Kidney capillary endothelial cell (primary cell): ENCODE measurements at places on chromosomes 6 and 20.
A peak's percentile ranks its signal among the peaks of the same experiment; 100 is the strongest.

- DNase-seq: no peak
These were observed 4.9 kb downstream of the VGLL2 start for GRCh38 chr6:117270055-117270842.

GRCh38 chr6:117142142-117142541 is 123.2 kb upstream of the VGLL2 start:
- DNase-seq: no peak

DNA sequence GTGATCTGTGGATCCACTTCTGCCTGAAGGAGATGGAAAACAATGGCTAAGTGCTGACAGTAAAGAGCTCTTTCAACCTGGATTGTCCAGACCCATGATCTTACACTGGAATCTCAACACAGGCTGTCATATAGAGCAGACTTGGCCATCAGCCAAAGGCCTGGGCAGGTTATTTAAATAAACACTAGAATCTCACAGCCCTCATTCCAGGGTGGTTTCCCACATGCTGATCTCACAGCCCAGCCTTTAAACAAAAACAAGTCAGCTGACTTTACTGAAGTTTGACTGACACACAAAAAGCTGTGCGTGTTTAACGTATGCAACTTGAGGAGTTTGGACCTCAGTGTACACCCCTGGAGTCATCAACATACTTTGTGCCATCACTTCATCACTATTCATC is 28.4 kb downstream of the SYNDIG1 start:
- DNase-seq: no peak

GRCh38 chr6:3729603-3730344 is 21.7 kb downstream of the PXDC1 start:
- no peak for DNase-seq

DNA sequence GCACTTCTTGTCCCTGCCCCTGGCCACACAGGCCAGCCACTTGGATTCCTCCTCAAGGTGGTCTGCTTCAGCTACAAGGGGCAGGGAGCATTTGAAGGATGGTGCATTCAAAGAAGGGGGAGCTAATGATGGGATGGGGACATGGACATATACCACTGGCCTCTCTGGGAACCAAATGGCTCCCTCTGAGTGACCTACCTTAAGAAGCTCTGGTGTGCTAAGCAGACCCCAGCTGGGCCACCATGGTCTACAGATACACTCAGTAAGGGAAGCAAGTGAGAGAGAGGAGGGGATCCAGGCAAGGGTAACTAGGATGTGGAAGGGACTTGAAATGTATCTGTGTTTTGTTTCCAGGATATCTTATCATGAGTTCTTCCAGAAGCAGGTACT is 62.4 kb downstream of the TTI1 start:
- DNase-seq: no peak

DNA sequence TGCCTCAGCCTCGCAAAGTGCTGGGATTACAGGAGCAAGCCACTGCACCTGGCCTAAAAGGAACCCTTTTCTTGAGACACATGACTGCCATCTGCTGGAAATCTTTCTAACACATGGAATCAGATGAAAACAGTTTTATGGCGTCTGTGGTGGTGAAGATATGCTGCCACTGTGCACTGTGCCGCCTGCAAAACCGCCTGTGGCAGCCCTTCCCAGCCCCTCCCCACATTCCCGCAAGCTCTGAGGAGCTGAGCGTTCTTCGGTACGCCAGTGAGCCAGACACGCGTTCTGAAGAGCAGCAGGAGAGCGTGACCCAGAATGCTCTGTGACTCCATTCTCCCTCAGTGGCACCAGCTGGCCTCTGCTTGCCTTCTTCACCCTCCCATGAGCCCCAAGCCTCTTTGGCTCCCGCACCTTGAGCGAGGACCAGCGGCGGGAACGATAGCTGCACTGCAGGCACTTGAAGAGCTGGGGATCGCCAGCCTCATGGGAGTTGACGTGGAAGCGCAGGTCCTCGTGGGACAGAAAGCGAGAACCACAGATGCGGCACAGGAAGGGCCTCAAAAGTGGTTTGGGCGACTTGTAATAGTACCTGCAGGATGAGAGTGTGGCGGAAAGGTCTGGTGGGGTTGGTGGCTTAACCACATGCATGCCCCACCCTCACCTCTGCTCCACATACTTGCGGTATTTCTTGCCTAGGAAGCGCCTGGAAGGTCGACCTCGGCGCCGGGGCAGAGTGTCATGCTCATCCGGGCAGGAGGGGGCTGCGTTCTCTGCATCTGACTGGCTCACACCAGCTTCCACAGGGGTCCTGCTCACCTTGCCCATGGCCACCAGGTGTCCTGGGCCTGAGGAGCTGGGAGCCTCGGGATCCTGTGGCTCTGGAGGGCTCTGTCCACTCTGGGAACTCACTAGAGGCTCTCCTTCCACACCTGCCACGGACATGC is 8.7 kb downstream of the ZNF335 start:
- DNase-seq: no peak

- DNase-seq: no peak
These were observed 43.1 kb downstream of the DSTN start for GRCh38 chr20:17612992-17613327.

DNA sequence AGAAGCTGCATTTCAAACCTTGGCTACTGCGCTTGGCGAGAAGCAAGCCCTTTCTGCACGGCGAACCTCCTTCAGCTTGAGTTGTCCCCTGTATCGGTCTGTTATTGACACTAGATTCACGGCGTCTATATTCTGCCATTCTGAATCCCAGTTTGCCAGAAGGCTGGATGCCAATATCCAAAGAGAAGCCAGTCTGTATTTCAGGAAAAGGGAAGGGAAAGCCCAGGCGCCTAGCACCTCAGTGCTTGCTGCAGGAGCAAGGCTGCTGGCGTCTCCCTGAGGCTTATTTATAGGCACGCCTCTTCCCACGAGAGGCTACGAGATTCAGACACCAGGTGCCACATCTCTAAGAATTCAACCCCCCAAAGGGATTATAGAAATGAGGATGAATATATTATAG is 89.6 kb upstream of the CDH4 start:
- no peak for DNase-seq

GRCh38 chr20:51837436-51837835 is 35.1 kb upstream of the SALL4 start:
- DNase-seq: no peak

DNA sequence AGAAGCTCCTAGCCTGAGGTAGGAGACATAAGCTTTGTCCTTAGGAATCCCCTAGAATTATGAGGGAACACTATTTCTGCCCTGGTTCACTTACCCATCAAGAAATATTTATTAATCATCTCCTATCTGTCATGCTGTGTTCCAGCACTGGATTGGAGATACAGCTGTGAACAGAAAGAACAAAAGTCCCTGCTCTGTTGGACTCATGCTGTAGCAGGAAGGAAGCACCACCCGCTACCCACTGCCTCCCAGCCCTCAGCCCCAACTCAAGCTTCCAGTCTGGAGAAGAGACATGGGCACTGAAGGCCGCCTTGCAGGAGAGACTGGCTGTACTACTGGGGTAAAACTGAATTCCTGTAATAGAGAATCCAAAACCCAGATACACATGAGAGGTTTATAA is 78.0 kb downstream of the MDGA1 start:
- DNase-seq: no peak

- DNase-seq: no peak
These were observed 13.0 kb downstream of the CHRNA4 start for GRCh38 chr20:63347950-63348827.

DNA sequence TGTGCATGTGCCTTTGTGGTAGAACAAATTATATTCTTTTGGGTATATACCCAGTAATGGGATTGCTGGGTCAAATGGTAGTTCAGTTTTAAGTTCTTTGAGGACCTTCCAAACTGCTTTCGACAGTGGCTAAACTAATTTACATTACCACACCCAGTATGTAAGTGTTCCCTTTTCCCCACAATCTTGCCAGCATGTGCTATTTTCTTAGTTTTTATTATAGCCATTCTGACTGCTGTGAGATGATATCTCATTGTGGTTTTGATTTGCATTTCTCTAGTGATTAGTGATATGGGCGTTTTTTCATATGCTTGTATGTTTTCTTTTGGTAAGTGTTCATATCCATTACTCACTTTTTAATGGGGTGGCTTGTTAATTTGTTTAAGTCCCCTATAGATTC is 251.6 kb upstream of the DEFB112 start:
- no peak for DNase-seq

GRCh38 chr6:456358-456867 is 64.9 kb downstream of the IRF4 start:
- no peak for DNase-seq

GRCh38 chr6:4936681-4937041 is 67.2 kb downstream of the RPP40 start:
- DNase-seq: peak; percentile 32

DNA sequence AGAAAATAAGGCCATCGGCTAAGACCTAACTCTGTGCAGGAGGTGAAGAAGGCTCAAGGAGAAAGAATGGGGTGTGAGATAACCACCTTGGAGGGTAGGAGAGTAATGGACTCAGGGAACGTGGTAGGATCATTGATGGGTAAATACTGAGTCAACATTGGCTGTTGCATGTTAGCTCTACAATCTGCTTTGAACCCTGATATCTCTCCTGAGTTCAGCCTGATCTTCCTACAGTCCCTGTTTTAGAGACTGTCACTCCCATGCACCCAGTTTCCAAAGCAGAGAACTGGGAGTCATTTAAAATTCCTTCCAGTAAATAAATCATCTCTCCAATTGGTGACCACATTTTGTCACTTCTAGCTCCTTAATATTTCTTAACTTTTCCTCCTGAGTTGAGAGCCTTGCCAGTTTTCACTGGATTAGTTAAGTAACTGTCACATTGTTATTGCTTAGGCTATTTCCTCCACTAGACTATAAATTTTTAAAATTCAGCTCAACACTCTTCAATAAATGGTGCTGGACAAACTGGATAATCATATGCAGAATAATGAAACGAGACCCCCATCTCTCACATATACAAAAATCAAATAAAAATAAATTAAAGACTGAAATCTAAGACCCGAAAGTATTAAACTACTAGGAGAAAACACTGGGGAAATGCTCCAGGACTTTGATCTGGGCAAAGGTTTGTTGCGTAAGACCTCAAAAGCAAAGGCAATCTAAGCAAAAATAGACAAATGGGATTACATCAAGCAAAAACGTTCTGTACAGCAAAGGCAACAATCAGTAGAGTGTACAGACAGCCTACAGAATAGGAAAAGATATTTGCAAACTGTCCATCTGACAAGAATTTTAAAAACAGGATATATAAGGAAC is 138.9 kb upstream of the TMEM170B start:
- DNase-seq: no peak

- no peak for DNase-seq
These were observed 101.1 kb upstream of the SCAF8 start for GRCh38 chr6:154632119-154632518.

GRCh38 chr20:35305682-35306556 is 13.7 kb upstream of the FAM83C start:
- peak; percentile 99 for DNase-seq

DNA sequence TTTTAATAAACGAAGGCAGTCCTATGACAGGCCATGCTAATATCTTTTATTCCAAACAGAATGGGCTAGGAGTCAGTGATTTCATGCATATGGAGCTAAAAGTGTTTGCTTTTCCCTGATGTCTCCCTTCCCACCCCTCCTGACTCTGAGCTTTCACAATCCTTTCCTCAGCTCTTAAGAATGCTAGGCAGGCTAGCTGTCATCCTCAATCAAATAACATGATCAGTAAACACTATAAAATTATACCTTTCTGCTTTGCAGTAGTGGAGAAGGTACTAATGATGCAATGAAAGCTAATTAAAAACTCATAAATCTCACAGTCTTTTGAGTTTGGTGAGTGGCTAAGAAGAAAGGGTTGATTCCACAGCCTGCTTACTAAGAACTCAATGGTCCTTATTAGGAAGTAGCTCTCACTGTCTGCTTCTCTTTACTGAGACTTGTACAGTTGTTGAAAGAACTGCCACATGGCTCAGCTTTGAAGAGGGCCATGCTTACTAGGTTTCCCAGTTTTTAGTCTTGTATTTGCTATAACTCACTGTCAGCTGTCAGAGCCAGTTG is 250.9 kb upstream of the JAG1 start:
- DNase-seq: no peak

GRCh38 chr6:167512696-167513375 is 187.9 kb downstream of the TTLL2 start:
- DNase-seq: no peak

GRCh38 chr6:52284131-52284459 is 447 bp downstream of the MCM3 start:
- peak; percentile 33 for DNase-seq

- DNase-seq: no peak
These were observed 29.5 kb downstream of the BEND6 start for GRCh38 chr6:56984361-56984760.

DNA sequence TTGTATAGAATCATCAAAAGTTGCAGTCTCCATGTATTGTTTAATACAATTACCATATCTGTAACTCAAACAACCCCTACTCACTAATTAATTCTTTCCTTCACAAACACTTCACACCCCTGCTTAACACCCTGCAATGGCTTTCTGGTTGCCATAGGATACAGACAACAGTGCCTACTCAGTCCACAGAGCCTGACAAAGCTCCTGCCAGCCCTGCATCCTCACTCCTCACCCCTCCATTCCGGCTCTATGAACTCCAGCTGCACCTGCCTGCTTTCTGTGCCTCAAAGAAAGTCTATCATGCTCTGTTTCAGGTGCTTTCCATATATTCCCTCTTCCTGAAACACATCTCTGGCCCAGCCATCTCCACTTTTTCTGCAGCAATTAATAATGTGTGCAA is 253.4 kb downstream of the HACE1 start:
- no peak for DNase-seq

- peak; percentile 36 for DNase-seq
These were observed 172.0 kb downstream of the MYLK4 start for GRCh38 chr6:2578767-2579166.

DNA sequence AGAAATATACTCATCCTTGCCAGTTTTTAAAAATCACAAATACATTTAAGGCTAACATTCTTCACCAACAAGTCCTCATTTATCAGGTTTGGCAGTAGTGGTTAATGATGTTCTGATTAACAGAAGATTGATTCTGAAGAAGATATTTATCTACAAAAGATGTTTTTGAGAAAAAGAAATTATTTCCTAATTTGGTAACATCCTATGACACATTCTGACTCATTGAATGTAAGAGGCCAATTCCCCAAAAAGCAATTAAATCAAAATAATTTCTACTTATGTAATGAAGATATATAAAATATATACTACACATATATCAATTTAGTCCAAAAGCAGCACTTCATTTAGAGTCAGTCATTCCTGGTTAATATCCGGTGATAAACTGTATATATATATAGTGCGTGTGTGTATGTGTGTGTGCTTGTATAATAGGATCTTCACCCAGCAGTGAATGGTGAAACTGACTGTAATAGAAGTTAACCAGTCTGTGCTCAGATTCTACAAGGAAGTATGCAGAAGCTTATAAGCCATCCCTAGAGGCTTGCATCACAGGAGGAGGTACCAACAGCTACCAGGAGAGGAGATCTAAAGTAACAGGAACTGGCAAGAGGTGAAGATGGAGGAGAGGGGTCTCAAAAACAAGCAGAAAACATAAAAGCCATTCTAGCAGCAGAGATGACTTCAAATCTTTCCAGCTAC is 82.9 kb upstream of the MARCKS start:
- no peak for DNase-seq

GRCh38 chr20:59253325-59253724 is 47.1 kb upstream of the EDN3 start:
- DNase-seq: no peak
